RWPE2 (cell line): ENCODE measurements at places on chromosomes 1 and 21.

DNA sequence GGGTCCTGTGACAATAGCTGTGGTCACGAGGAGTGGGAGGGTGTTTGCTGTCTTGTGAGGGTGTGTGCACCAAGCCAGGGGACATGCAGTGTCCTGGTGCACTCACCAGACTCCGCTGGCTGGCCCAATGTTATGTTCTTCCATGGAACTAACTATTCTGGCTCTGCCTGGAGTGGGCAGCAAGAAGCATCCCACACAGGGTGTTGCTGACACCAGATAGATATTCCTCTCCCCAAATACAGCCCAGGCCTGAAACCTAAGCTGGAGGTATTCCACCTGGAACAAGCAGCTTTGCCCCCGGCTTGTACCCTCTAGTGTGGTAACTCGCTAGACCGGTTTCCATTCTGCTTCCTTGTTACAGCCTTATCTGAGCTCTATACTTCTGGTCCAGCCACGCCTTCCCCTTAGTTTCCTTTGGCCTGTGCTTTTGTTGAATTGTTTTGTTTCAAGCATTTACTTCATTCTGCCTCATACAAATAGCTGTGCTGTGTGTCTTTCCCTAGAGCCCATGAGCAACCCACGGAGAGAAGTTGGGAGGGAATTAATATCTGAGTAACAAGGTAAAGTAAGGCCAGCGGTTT lies 14.7 kb upstream of the LY9 start:
- no peak for DNase-seq

GRCh38 chr1:111618961-111619634 lies 491 bp upstream of the RAP1A start:
- DNase-seq, result no peak

DNA sequence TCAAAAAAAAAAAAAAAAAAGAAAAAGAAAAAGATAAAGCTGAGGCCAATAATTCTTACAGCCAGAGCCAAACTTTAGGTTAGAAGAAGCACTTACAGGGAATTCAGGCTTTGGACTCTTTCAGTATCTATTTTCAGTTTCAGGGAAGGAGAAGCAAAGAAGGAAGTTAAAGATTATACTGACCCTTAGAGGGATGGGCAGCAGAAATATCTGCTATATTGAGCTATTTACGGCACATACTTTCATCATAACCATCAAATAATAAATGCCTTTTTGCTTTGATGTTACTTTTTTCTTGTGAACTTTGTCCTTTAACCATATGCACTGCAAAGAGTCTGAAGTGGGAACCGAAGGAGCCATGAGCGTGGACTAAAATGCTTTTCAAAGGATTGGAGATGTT lies 42.0 kb downstream of the TM2D1 start:
- no peak for DNase-seq

GRCh38 chr21:42022091-42022430 lies 11.9 kb upstream of the ZBTB21 start:
- no peak for DNase-seq

DNA sequence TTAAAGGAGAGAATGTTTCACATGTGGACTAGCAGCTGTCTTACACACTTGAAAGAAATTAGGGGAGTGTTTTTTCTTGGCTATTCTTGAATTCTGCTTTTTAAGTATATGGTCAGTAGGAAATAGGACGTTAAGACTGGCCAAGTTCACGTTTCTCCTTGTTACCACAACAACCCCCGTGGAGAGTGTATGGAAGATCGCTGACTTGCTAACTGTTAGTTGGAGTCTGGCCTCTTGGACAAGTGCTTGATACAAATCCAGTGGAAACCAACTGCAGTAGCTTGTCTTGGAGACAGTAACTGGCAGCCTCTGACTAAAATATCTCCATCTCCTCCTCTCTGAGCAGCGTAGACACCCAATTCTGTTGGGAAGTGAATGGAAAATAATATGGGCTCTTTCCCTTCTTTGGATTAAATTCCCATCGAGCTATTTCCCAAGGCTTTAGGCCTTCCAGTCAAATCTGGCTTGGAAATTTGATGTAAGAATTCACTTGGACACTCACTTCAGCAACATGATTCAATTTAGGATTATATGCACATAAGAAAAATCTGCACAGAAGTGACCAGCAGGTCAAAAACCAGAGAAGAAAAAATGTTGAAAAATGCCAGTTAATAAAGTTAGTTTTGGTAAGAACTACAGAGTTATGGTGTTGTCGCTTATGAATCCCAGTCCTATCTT lies 3.6 kb upstream of the NFIA start:
- no peak for DNase-seq

DNA sequence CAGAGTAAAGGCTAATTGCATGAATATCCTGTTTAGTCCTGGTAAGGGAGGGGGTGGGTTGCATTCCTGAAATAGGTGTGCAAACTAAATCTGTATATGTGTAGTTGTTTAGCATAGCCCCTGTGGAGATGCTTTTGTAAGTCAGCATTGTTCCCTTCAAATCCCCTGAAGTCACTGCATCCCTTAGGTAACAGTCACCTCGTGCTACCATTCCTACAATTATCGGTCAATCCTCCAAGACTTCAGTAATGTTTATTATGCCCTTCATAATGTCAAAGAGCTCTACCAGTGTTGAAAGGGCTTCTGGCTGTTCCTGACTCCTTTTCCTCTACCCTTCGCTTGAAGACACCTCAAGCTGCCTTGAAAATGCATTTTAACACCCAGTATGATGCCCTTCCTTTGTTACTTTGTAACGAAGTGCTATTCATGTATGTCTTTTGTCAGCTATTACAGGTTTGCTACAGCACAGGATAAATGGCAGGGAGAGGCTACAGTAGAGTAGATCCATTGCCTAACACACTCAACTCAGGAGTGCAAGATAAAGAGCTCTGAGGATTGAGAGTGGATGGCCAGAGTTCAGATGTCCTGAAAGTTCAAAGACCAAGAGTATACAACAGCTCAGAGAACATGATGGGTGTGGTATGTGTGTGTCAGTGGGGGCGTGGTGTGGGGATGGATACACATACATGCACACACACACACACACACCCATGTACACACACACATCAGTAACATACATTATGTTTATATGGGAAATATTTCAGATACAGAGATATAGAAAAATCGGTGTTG lies 27.4 kb upstream of the FOXD3 start:
- no peak for DNase-seq

GRCh38 chr1:108009603-108010195 lies 44.7 kb upstream of the VAV3 start:
- DNase-seq, result no peak
